ENCODE measurements at places on chromosomes 6 and 20. TPM values are rescaled to one million over a fixed set of nuclear protein-coding genes. Genes with fewer than 3 reads are reported as not detected.

GRCh38 chr20:47258745-47259695 lies 97.5 kb downstream of the ZMYND8 start:
- DNase-seq: peak; percentile 24

GRCh38 chr6:135474362-135474761 lies 23.2 kb downstream of the AHI1 start:
- DNase-seq: no peak

DNA sequence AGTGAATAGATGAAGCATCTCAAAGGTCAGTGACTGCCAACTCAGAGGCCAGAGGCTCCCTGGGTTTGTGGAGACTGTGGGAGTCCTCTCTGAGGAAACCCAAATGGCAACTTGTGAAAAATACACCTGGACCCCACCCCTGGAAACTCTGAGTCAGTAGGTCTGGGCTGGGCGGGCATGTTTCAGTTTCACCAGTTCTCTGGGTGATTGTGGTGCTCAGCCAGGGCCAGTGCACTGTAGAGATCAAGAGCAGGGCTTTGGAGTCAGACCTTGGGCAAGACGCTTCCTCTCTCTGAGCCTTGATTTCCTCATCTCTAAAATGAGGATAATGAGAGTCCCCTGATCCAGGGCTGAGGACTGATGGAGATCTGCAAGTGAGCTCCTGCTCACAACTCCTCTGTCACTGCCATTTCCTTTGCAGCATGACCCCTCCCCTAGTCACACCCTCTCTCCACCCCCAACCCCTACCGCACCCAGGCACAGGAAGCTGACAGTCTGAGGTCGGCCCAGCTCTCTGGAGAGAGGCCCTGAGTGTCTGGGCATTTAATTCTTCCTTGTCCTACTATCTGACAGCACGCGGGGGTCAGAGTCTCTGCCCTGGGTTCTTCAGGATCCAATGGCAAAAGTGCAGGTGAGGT lies 5.1 kb downstream of the DEF6 start:
- DNase-seq: no peak

- no peak for DNase-seq
Measured at GRCh38 chr6:157087974-157088373, 235.3 kb downstream of the TMEM242 start.

GRCh38 chr6:144292372-144292771 lies 7.2 kb downstream of the UTRN start:
- no peak for DNase-seq

- DNase-seq: no peak
Measured at GRCh38 chr20:18103497-18103896, 34.2 kb upstream of the KAT14 start.

DNA sequence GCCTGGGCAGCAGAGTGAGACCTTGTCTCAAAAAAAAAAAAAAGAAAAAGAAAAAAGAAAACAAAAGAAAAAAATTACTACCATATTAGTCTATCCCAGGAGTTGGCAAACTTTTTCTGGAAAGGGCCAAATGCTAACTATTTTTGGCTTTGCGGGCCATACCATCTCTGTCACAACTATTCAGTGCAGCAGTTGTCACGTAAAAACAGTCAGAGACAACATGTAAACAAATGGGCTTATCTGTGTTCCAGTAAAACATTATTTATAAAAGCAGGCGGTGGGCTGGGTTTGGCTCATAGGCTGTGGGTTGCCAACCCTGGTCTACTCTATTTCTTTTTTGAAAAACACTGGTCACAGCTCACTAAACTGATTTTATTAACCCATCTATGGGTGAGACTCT lies 53.4 kb downstream of the EYA2 start:
- no peak for DNase-seq

GRCh38 chr20:6940048-6940447 lies 172.6 kb downstream of the BMP2 start:
- peak; percentile 1 for DNase-seq

The TGM3 gene
- not detected for total RNA-seq

The DUSP15 gene
- total RNA-seq: 0.31 TPM

The SH3BGRL2 gene
- total RNA-seq: 12.0 TPM
